SW 1271 (cell line): ENCODE measurements at places on chromosomes 2 and 18.

DNA sequence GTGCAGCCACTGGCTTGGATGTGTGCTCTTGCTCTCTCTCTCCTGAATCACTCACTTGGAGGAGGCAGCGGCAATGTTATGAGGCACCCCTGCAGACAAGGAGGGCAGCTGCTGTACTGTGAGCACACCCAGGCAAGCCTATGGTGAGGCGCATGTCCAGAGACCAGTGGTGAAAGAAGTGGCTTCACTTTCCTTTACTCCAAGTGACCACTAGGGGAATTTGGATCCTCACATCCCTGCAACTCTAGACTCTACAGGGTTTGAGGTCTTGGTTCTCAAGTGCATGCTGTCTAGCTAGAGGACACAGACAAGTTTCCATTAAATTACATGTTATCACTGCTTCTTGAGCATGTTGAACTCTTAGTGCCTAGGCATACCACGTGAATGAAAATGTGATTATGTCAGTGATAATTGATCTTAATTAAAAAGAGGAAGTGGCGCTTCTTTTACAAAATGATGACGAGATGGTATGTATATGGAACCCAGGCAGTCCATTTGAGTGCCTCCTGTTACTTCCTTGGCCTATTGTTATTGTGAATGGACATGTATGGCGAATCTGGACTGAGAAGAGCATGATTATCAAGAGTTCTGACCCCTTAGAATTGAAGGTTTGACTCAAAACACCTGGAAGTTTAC is 181.0 kb upstream of the CDH2 start:
- peak; percentile 41 for DNase-seq

DNA sequence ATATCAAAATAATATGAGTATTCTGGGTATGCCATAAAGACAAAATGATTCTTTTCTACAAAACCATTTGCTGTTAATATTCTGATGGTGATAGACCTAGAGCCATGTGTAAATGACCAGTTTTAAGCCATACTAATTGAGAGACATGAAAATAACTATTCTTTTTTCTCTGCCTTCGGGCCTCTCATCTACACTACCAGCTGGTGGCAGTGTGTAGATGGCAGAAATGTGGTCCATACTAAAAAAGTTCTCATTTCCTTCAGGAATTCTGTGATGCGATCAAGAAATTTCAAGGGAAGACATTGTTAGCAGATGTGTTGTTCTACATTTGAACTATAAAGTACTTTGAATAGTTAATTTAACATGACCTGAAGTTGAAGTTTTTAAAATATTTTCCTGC is 485.2 kb downstream of the TRIB2 start:
- no peak for DNase-seq

DNA sequence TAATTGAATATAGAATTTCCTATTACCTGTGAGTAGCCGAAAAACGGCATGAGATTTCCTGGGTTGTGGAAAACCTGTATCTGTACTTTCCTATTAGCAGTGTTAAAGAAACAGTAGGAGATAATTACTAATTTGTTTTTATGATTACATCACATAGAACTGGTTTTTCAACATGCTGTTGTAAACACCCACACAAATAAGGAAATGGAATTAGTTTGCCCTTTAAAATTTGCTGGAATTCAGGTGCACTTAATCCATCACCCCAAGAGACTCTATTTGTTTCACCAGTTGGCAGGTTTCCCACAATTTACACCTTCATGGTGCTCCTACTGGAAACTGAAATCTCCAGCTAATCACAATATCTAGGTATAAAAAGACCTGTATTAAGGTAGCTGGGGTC is 274.1 kb upstream of the SLC8A1 start:
- no peak for DNase-seq

DNA sequence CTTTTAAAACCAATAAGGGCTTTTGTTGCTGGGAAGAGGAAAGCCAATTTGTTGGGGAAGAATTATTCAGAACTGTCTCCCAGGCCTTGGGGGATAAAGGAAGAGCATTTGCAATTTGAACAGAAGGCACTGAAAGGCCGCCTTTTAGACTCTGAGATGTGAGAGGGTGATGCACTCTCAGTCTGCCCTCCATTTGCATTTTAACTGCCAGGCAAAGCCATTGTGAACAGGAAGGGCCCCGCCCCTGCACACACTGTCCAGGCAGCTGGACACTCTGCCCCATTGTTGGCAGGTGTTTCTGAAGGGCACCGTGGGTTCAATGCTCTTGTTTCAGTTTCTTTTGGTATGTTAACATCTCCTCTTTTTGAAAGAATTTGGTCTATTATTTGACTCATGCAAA is 169.5 kb upstream of the COPS8 start:
- no peak for DNase-seq

GRCh38 chr2:77713412-77713811 is 191.2 kb upstream of the LRRTM4 start:
- DNase-seq = no peak

DNA sequence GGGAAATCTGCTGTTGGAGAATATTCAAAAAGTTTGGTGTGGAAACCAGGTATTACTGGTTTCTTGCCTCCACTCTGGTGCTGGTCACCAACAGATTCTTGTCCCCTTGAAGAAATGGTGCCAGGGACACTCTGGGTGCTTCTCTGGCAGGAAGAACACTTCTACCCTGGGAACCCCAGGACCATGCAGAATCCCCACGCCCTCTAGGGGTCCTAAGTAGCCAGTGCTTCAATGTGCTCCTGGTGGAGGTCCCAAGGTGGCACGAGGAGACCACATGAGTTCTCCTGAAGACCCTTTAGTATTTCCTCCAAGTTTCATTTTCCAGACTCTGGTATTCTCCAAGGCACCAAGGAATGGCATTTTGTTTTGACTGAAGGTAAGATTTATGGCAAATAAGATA is 380.6 kb downstream of the TSN start:
- DNase-seq = peak; percentile 5

- no peak for DNase-seq
Measured at GRCh38 chr2:196566961-196567666, 72.4 kb upstream of the CCDC150 start.
